ENCODE measurements at places on chromosomes 5 and 9. TPM values are rescaled to one million over a fixed set of nuclear protein-coding genes. Genes with fewer than 3 reads are reported as not detected.

Gene PCDHGA3
- not detected for total RNA-seq

Gene ZNF454
- not detected for total RNA-seq

Gene ACTBL2
- not detected for total RNA-seq

Gene PTGES
- total RNA-seq, result 0.21 TPM

Gene AOPEP
- total RNA-seq, result 6.8 TPM

Gene RABGAP1
- 20.6 TPM for total RNA-seq

Gene SPATA31C1
- total RNA-seq, result not detected

Gene PCDHGA10
- total RNA-seq, result 0.06 TPM

Gene KLF4
- total RNA-seq, result 0.62 TPM

Gene ZDHHC11B
- not detected for total RNA-seq

Gene LPAR1
- total RNA-seq, result not detected

Gene TOPORS
- 21.7 TPM for total RNA-seq

Gene CFAP90
- total RNA-seq, result not detected

Gene CDC42SE2
- total RNA-seq, result 116 TPM

Gene ITGA1
- 9.9 TPM for total RNA-seq

Gene C6
- not detected for total RNA-seq

Gene CEL
- 2.3 TPM for total RNA-seq

Gene NOXA1
- 0.76 TPM for total RNA-seq

Gene SCGB3A2
- not detected for total RNA-seq

Gene SNCAIP
- not detected for total RNA-seq

Gene HACD4
- 5.2 TPM for total RNA-seq

Gene MARCHF11
- not detected for total RNA-seq

Gene CER1
- total RNA-seq, result not detected

Gene IFNA21
- total RNA-seq, result not detected

Gene FREM1
- total RNA-seq, result not detected

Gene CDX1
- not detected for total RNA-seq

Gene SPINK13
- total RNA-seq, result not detected
